ENCODE measurements at places on chromosomes 2 and 18.
A peak's percentile ranks its signal among the peaks of the same experiment; 100 is the strongest.

GRCh38 chr2:163185160-163185559 lies 346.6 kb upstream of the KCNH7 start:
- no peak for DNase-seq

- no peak for DNase-seq
These were observed 14.2 kb upstream of the GRHL1 start for GRCh38 chr2:9937258-9937657.

DNA sequence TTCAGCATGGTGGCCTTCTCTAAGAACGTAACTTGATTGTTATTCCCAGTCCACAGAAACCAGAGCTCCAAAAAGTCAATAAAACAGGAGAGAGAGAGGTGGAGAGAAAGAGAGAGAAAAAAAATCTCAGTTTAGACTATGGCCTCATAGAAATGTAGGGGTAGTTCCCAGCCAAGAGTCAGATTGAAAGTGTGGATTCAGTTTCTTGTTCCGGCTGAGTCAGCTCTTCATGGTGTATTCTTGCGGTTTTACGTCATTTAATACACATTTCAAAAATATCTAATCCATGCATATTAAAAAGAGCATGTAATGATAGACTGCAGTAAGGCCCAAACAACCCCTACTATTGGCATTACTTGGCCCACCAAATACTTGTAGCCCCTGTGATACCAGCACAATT lies 303.9 kb downstream of the ETAA1 start:
- no peak for DNase-seq

DNA sequence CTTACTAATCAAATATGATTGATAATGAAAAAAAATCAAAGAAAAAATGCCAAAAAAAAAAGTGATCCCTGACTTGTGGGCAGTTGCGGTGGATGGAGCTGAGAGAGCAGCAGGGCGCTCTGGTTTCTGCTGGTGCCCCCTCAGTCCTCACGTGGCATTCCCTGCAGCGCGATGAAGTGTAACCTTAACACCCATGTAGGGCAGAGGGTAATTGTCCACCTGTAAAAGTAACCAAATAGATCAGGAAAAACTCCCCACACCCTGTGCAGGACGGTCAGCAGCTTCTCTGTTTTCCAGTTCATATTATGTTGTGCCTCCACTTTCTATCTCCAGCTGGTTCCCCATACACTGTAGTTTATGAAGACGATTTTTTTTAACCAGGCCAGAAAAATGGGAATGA lies 25.0 kb downstream of the COA5 start:
- no peak for DNase-seq

DNA sequence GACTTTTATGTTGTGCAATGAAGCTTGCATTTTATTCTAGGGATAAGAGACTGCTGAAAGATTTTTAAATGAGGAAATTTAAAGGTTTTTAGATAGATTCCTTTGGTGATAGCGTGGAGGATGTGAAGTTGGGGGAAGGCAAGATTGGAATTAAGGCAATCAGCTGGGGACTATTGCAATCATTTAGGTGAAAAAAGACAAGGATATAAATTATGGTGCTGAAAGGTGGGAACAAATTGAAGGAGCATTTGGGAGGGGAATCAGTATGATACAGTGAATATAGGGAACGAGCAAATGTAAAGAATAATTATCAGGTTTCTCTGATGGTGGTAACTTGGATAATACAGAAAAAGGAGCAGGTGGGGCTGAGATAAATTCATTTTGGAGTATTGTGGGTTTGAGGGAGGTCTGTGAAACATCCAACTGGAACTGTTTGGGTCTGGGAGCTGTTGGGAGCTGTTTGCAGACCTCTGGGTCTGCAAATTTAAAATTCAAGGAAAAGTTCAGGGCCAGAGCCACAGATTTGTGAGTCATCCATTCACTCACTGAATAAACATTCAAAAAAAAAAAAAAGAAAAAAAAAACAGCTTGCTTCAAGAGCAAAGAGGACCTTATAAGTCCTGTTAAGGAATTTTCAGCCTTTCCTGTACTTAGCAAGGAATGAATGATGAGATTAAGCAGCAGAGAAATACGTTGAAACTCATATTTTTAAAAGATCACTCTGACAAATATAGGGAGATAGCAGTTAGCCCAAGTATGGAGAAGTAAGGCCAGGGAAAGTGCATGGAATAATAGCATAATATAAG lies 257.5 kb upstream of the FN1 start:
- no peak for DNase-seq

GRCh38 chr2:23465936-23466335 lies 81.0 kb downstream of the KLHL29 start:
- DNase-seq, result no peak

DNA sequence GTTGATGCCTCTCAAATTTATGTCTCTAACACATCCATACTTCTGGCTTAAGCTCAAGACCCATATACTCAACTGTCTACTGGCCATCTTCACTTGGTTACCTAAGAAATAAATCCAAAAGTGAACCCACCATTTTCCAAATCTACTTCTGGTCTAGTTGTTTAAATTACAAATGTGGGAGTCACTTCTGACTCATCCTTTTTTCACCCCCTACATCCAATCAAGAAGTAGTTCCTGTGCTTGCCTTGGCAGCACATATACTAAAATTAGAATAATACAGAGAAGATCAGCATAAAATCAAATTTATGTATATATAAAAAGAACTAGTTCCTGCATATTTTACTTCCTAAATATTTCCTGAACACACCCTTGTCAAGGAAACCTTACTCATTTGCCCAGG lies 53.6 kb downstream of the STRN start:
- no peak for DNase-seq

- no peak for DNase-seq
These were observed 447.4 kb downstream of the CMPK2 start for GRCh38 chr2:6418291-6418690.

GRCh38 chr2:163187995-163188655 lies 349.6 kb upstream of the KCNH7 start:
- DNase-seq, result no peak

- no peak for DNase-seq
These were observed 13.8 kb downstream of the MLPH start for GRCh38 chr2:237500681-237501424.

GRCh38 chr2:161139098-161139987 lies 20.9 kb upstream of the TANK start:
- no peak for DNase-seq

GRCh38 chr2:74426181-74426758 lies 4.7 kb downstream of the WDR54 start:
- DNase-seq, result peak; percentile 54

DNA sequence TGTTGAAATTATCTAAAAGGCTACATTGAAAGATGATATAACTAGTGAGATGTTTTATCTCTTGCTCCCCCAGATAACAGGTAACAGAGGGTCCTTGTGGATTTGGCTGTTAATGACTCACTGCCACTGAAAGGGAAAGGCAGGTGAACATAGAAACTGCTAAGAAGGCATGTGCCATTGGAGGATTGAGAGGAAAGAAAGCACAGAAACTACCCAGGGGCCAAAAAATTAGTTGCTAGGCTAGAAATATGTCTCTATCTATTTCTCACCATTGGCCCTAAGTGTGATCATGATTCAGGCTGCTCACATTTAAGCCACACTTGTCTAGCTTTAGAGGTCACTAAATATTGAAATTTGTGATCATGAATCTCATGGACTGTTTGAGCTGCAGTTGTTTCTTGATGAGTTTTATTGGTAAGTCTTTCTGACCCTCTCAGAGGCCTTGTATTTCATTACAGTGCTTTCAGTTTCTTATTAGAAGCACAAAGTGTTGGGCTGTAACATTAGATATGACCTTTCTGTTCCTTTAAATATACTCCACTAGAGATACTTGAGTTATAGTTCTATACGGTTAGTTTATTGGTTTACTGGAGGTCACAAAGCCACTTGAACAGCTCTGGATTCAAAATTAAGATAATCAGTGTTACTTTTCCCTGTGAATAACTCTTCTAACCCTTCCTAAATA lies 26.2 kb downstream of the NAB1 start:
- no peak for DNase-seq

DNA sequence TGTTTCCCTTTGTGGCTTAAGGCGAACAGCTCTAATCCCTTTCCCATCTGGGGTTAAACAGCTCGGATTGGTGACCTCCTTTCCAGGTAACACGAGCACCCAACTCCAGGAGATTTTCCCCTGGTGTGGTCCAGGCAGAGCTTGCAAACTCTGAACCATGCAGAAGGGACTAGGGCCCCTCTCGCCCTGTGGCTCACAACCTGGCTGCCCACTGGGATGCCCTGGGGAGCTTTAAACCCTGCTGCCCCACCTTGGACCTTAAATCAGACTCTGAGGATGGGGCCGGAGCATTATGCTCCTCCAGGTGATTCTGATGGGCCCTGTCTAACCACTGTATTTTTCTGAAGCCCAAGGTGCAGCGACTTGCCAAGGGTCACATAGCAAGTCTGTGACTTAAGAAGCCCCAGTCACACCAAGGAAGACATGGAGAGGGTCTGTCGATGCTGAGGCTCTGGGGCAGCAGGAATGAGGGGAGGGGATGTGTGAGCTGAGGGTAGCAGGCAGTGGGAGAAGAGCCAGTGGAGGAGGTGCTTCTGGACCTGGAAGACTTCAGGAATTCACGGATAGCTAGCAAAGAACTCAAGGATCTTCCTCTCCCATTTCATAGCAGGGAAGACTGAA lies 5.9 kb downstream of the ARID5A start:
- peak; percentile 73 for DNase-seq

GRCh38 chr2:235976516-235976915 lies 191.7 kb downstream of the GBX2 start:
- DNase-seq, result no peak

DNA sequence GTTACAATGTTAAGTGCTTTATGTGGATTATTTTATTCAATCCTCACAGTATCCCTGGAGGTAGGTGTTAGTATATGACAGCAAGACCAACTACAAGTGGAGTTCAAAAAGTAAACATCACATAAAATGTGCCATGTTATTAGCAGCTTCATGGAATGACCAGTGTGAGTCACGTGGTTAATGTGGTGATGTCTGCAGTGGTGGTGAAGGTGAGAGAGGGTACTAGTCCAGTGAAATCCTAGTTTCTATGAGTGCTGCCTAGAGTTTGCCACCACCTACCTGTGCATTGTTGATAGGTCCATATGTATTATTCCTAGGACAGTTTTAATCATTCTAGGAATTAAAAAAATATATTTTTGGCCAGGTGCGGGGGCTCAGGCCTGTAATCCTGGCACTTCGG lies 865.2 kb upstream of the DDX18 start:
- no peak for DNase-seq

- peak; percentile 40 for DNase-seq
These were observed 29.9 kb upstream of the SELENOI start for GRCh38 chr2:26316041-26316440.
